Breast epithelium (tissue), 4 donors: ENCODE measurements at places on chromosomes 1 and 21.

DNA sequence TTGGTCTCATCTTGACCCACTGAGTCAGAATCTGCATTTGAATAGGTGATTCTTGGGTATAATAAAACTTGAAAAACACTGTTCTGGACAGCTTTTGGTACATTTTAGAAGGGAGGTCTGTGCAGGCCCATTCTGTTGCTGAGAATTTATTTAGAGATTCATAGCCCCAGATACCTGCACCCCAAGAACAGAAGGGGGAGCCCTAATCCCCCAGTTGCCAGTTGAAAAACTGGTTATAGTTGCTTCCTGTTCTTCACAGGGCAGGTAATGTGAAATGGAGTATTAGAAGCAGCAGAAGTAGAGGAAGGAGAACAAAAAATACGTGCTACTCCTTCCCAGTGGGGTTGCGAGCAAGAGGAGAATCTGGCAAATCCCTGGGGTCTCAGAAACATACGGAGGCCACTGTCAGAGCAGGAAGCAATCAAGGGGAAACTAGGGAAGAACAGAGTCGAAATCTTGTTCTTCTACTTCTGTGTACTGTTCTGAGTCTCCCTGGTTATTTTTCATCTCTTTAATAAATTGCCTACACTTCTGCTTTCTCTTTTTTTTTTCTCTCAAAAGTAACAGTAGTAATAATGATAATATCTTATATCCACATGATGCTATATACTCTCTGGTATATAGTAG lies 4.6 kb upstream of the CLCA2 start:
- no peaks in the 10 kb centered on the region for H3K36me3 ChIP-seq
- no peak for DNase-seq
- H3K27ac ChIP-seq: no peak overlapping the region
- H3K27me3 ChIP-seq: no peaks in the 10 kb centered on the region
- H3K4me3 ChIP-seq: no peak overlapping the region

- no peaks in the 10 kb centered on the region for H3K36me3 ChIP-seq
- DNase-seq: no peak
- no peak overlapping the region for H3K4me3 ChIP-seq
Measured at GRCh38 chr1:46437723-46438122, 43.6 kb downstream of the FAAH start.

DNA sequence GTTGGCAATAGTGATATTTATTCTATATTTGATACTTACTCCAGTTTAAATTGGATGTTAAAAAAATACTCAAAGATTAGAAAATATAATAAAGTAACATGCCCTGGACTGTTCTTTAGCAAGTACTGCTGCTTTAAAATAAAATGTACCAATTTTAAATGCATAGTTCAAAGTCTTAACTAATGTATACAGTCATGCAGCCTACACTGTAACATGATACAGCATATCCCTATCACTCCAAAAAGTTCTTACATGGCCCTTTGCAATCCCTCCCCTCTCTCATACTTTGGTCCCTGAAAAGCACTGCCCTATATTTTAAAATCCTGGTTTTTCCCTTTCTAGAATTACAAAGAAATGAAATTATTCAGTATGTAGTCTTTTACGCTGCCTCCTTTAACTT lies 726.6 kb downstream of the LTN1 start:
- H3K36me3 ChIP-seq: no peaks in the 10 kb centered on the region
- no peaks in the 10 kb centered on the region for H3K27me3 ChIP-seq
- H3K4me3 ChIP-seq: no peak overlapping the region
- no peak for DNase-seq
- no peak overlapping the region for H3K27ac ChIP-seq
- no peaks in the 10 kb centered on the region for H3K4me1 ChIP-seq

DNA sequence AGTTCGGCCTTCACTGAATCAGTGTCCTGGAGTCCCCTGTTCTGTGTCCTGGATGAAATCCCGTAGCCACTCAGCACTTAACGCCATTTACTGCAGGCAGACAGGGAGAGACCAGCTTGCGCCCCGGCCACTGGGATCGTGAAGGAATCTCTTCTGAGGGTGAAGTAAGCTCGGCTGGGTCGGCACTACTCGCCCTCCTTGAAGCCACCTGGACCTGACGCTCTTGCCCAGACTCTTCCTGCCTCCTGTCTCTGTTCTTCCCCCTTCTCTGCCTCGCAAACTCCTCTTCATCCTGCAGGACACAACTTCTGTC lies 99.9 kb upstream of the ZBTB40 start:
- no peak overlapping the region for H3K4me3 ChIP-seq
- no peak overlapping the region for H3K27ac ChIP-seq
- peaks cover 9% of the 10 kb centered on the region for H3K27me3 ChIP-seq
- H3K4me1 ChIP-seq: no peaks in the 10 kb centered on the region

DNA sequence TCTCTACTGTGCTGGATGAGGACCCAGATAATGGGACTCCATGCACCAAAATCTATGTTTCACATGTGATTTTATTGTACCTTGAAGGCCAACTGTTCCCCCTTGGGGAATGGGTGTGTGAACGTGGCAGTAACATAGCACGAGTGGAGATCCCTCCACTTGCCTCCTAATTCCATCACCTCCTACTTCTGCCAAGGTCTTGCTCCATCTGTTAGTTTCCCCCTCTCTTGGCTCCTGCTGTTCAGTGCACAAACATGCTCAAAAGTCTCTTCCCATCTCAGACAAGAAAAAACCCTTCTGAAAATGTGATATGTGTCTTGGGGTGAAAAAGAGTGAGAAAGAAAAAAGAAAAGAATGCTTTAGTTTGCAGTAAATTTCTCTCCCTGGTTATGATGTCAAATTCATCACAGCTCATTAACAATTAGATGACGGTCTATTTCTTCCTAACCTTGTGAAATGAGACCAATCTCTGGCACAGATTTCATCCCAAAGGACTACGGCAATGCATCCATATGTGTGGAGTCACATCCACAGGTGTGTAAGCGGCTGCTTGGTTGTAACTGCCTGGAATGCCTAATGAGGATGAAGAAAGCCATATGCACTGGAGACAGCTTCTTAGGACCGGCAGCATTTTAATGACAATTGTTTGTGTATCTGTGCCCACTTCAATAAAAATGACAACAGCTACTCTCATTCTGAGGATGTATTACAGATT lies 79.3 kb upstream of the DIRAS3 start:
- no peak overlapping the region for H3K4me3 ChIP-seq
- H3K27me3 ChIP-seq: no peaks in the 10 kb centered on the region
- no peaks in the 10 kb centered on the region for H3K4me1 ChIP-seq
- DNase-seq: no peak
- H3K27ac ChIP-seq: no peak overlapping the region

DNA sequence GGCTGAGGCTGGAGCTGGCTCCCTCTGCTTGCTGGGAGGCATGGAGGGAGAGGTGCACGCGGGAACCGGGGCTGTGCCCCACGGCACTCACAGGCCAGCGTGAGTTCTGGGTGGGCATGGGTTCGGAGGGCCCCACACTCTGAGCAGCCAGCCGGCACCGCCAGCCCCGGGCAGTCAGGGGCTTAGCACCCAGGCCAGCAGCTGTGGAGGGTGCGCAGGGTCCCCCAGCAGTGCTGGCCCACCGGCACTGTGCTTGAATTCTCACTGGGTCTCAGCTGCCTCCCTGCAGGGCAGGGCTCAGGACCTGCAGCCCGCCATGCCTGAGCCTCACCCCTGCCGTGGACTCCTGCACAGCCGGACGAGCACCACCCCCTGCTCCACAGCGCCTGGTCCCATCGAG lies 164.9 kb upstream of the PLD5 start:
- no peak overlapping the region for H3K27ac ChIP-seq
- H3K4me1 ChIP-seq: no peaks in the 10 kb centered on the region
- no peaks in the 10 kb centered on the region for H3K27me3 ChIP-seq
- DNase-seq: no peak
- no peaks in the 10 kb centered on the region for H3K36me3 ChIP-seq

DNA sequence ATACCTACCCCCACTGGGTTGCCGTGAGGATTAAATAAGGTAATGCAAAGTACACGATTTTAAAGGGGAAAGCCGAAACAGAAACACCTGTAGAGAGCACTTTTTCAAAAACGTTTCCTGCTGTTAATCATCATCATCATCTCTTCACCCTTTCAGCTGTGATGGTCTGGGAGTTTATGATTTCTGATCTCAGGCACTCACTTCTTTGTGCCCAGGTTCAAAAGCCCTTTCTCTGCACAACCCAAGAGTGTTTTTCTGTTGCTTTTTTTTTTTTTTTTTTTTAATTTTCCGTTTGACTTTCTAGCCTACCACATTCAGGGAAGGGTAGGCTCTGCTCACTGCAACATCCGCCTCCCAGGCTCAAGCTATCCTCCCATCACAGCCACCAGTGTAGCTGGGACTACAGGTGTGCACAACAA lies 936 bp upstream of the UBXN11 start:
- H3K27ac ChIP-seq: no peak overlapping the region
- H3K4me1 ChIP-seq: no peaks in the 10 kb centered on the region
- no peaks in the 10 kb centered on the region for H3K36me3 ChIP-seq
- H3K4me3 ChIP-seq: peak overlapping the region; percentile 77
- DNase-seq: no peak
